ENCODE measurements at places on chromosomes 13 and 19.

GRCh38 chr19:44741841-44742329 is 6.6 kb upstream of the BCL3 start:
- DNase-seq: peak; percentile 99

- DNase-seq: no peak
These were observed 13.7 kb downstream of the PLD3 start for GRCh38 chr19:40362160-40362559.

GRCh38 chr13:63435667-63436324 is 2020.1 kb upstream of the PCDH20 start:
- no peak for DNase-seq

- DNase-seq: no peak
These were observed 8.2 kb upstream of the UBL3 start for GRCh38 chr13:29858667-29859066.

- no peak for DNase-seq
These were observed 51.3 kb downstream of the WDR87 start for GRCh38 chr19:37855098-37855497.

DNA sequence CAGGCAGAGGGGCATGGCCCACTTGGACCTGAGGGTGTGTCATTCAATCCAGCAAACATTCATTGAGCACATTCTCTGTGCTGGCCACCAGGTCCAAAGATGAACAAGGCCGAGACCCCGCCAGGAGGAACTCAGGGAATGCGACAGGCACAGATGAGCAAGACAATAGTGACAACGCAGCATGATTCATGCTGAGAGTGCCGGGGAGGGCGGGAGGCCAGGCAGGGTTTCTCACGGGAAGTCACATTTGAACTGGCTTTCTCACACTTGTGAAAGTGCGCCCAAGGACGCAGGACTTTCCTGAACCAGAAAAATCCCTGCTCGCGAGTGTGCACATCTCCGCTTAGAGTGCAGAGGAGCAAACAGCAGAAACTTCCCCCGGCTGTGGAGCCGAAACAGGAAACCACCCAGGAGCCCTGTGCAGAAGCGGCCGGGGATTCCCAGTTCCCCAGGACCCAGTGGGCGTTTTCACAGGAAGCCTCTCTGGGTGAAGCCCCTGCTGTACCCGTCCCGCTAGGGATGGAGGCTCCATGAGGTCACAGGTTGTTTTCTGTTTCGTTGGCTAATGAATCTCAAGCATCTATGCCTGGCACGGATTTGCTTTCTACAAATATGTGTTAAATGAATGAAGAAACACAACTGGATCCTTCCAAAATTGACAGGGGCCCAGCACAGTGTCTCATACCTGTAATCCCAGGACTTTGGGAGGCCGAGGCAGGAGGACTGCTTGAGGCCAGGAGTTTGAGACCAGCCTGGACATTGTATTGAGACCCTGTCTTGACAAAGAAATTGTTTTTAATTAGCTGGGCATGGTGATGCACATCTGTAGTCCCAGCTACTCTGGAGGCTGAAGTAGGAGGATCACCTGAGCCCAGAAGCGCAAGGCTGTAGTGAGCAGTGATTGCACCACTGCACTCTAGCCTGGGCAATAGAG is 68.4 kb upstream of the TM9SF2 start:
- no peak for DNase-seq

- no peak for DNase-seq
These were observed 32.5 kb downstream of the MARK4 start for GRCh38 chr19:45283443-45284033.

DNA sequence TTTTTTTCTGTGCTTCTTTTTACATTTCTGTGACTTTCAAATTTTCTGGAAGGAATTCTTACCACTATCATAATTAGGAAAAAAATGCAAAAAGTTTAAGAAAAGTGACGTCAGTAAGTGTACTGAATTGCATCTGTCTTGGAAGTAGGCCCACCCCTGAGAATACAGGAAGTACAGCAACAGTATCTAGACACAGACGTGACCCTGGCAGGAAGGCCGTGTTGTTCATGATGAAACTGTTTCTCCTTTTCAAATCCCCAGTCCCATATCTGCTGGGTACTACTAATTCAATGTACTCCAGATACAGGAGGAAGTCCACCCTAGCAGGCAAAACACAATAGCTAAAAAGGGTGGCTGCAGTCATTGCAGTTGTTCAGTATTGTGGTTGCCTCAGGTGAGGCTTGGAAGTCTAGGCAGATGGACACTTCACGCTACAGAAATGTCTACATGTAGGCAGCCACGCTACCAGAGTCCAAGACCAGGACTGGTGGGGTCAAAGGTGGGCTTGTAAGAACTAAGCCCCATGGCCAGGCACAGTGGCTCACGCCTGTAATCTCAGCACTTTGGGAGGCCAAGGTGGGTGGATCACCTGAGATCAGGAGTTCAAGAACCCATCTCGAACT is 49.6 kb upstream of the MED4 start:
- peak; percentile 33 for DNase-seq

- DNase-seq: no peak
These were observed 1768.5 kb downstream of the PCDH9 start for GRCh38 chr13:65461590-65461989.
